ENCODE measurements at places on chromosomes 3 and 15.

- no peak for DNase-seq
Measured at GRCh38 chr3:160697637-160698380, 20.8 kb downstream of the ARL14 start.

GRCh38 chr3:63860776-63861175, 2.8 kb downstream of the THOC7 start:
- DNase-seq, result no peak

GRCh38 chr3:49790626-49791411, 4.5 kb upstream of the IP6K1 start:
- DNase-seq, result no peak

- no peak for DNase-seq
Measured at GRCh38 chr15:95604634-95605036, 725.9 kb upstream of the NR2F2 start.

DNA sequence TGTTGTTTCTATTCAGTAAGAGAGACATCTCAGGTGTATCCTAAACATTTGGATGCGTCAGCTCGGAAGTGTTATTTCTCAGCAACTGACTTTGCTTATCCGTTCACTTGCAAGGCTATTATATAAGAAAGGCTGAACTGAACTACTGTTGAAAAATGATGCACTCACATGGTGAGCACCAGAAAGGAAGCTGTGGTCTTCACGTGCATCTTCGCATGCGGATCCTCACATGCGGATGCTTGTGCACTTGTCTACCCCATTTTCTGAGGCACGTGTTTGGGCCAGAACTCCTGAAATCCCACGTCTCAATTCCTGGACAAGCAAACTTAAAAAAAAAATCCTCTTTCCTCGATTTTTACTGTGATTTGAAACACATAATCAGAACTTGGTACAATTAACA, 63.2 kb downstream of the PDZRN3 start:
- DNase-seq, result no peak

DNA sequence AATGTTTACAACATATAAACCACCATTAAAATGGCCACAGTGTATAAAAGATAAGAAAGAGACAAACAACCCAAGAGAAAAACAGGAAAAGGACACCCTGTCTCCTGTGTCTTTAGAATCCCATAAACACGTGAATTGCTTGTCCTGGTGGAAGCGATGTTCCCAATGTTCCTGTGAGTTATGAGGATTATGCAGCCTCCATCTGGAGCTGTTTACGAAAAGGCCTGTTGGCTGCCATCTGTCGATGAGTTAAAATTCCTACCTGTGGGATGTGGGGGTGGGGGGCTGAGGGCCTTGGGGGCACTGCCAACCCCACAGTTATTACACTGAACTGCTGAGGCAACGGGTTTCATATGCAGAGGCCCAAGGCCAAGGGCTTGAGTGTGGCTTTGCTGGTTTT, 13.6 kb downstream of the NISCH start:
- no peak for DNase-seq

DNA sequence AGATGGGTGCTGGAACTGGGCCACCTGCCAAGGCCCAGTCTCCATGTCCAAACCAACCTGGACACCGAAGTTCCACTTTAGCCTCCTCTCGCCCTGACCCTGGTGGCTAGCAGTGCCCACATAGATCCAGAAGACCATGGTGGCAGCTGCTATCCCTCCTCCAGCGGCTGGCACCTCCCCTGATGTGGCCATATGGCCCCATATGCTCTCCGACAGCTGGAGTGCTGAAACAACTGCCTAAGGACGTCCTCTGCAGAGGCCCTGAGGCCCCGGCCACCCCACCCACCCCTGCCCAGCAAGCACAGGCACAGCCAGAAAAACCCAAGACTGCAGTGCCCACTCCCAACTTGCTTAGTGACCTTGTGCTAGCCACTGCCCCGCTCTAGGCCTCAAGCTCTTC, 182.3 kb upstream of the LINGO1 start:
- no peak for DNase-seq

GRCh38 chr15:81268881-81269601, 54.9 kb downstream of the STARD5 start:
- no peak for DNase-seq
